ENCODE measurements at places on chromosomes 1 and 21.

- no peak for DNase-seq
Observed at GRCh38 chr1:11648039-11648438, 6.2 kb downstream of the FBXO2 start.

- no peak for DNase-seq
Observed at GRCh38 chr1:94746635-94747525, 73.3 kb upstream of the SLC44A3 start.

DNA sequence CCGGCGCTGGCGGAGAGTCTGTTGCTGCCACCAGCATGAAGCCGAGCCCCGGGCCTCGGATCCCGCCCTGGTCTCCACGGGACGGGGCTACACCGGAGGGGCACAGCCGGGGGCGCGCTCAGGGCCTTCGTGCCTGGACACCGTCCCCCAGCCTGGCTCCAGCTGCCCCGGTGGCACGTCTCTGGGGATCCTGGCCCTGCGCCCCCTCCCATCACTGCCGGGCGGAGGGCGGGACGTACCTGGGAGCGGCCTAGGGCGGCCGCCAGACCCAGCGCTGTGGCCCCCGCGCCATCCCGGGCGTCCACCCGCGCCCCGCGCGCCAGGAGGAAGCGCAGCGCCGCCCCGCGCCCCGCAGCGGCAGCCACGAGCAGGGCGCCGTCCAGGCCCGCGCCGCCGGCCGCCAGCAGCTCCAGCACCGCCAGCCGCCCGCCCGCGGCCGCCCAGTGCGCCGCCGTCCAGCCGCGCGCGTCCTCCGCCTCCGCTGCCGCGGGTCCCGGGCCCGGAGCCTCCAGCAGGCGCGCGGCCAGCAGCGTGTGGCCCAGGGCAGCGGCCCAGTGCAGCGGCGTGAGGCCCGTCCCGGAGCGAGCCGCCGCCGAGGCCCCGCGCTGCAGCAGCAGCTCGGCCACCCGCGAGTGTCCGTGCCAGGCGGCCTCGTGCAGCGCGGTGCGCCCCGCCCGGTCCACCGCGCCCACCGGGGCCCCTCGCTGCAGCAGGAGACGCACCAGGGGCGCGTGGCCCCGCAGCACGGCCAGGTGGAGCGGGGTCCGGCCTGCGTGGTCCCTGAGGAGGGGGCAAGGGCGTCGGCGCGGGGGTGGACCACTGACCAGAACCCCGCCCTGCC, 1.0 kb downstream of the ANKRD65 start:
- DNase-seq, result peak; percentile 75

GRCh38 chr1:237570530-237570929, 320.2 kb downstream of the ZP4 start:
- no peak for DNase-seq

DNA sequence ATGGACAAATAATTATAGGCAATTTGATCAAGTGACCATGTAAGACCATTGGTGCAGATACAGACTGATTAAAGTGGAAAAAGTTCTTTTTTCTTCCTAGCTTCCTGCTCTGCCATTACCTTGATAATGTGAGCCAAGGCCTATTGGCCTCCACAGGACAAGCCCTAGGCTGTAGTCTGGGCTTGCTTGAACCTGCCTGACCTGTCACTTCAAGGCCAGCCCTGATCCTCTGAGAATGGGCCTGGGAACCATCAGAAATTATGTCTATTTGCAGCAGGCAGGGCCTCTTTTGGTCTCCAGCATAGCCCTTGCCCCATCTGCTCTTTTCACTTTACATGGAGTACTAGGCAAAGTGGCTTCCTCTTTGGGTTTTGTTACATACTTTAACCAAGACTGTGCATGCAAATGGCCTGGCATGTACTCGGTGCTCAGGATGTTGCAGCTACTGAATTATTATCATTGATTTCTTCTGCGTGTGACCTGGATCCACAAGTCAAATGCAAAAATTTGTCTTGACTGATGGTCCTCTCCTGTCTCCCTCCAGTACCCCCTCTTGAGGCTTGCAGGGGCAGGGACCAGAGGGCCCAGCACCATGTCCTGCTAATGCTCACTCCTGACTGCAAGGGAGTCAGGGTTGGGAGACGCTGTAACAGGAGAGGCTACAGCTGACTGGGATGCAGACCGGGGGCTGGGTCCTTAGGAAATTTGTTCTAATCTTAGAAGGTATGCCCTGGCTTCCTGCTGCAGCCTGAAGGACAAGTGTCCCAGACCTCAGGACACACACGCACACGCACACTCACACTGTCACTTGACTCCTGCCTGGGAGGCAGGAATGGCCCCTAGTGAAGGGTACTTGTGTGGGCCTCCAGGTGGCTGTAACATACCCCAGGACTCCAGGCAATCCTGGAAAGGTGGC, 39.4 kb downstream of the RCSD1 start:
- no peak for DNase-seq

- DNase-seq, result no peak
Observed at GRCh38 chr1:28233264-28233606, 406 bp upstream of the DNAJC8 start.

DNA sequence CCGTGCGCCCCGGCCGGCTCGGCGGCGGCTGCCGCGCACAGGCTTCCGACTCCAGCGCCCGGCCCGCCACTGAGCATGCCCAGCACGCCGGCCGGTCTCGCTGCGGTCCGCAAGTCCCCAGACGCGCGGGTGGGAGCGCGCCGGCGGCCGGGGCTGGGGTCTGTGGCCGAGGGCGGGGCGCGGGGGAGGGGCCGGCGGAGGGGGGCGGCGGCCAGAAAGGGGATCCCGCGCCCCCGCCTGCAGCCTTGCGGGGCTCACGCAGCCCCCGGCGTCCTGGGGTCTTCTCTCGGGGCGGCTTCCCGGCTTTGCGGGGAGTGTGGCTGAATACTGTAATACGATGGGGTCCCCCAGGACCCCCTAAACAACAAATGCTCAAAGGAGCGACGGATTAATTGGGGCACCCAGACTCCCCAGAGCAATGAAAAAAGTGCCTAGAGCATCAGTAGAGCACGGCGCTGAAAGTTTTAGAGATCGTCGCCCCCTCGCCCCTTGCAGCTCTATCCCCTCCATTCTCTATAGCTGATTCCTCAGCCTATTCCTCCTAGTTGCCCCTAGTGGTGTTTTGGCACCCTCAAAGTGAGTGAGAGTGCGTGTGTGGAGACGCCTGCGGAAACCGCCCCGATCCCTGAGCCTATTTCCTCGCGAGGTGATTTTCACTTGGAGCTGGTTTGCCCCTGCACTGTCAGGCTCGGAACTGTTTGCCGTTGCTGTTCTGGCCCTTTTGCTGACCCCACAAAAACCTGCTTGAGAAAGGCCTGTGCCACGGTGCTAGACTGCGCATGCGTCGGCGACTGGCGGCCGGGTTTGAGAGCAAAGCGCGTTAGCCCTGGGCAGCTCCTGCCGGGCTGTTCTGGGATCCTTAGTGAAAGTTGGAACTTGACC, at the start of gene VAV3:
VAV3 (minus strand) TSS at position 71 of the 882 bp plus-strand sequence. CDS start 311 bp downstream, outside the sequence.
- DNase-seq, result peak; percentile 89

DNA sequence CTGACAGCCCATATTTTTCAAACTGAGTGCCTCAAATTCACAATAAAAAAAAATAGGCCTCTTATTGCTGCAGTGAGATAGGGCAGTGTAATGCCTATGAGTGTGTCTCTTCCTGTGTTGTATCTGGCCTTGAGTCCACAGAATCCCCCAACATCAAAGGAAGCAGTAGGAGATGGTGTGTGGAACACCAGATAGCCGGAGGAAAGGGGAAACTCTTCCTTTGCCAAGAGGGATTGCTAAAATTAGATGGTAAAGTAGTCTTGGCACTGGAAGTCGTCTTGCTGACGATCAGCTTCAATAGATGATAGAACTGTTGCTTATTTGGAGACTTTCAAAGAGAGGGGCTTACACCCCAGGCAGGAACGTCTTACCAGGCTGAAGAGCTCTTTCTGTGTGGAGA, 51.8 kb downstream of the RUNX1 start:
- DNase-seq, result no peak

GRCh38 chr1:216686860-216687766, 36.1 kb downstream of the ESRRG start:
- DNase-seq, result no peak

DNA sequence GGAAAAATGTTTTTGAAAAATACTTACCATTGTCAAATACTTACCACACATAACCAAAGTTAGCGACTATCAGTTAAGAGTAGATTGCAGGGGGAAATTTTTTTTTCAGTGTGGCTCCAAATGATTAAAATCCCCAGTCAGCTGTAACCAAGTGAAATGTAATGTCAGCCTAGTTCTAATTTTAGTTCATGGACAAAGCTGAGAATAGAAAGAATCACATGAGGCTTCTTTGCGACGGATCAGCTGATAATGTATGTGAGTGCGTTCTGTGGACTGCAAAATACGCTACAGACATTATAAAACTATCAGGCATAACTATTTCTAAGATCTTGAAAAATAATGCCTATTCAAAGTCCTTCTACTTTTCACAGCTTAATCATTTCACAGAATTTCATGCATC, at the start of gene LRRC39:
LRRC39 (minus strand) TSS at position 166 of the 400 bp plus-strand sequence. CDS start 9,740 bp downstream, outside the sequence.
- no peak for DNase-seq

- DNase-seq, result no peak
Observed at GRCh38 chr1:111628153-111628552, 8.6 kb downstream of the RAP1A start.

GRCh38 chr1:228006034-228006785, 588 bp upstream of the WNT3A start:
- DNase-seq, result peak; percentile 19

DNA sequence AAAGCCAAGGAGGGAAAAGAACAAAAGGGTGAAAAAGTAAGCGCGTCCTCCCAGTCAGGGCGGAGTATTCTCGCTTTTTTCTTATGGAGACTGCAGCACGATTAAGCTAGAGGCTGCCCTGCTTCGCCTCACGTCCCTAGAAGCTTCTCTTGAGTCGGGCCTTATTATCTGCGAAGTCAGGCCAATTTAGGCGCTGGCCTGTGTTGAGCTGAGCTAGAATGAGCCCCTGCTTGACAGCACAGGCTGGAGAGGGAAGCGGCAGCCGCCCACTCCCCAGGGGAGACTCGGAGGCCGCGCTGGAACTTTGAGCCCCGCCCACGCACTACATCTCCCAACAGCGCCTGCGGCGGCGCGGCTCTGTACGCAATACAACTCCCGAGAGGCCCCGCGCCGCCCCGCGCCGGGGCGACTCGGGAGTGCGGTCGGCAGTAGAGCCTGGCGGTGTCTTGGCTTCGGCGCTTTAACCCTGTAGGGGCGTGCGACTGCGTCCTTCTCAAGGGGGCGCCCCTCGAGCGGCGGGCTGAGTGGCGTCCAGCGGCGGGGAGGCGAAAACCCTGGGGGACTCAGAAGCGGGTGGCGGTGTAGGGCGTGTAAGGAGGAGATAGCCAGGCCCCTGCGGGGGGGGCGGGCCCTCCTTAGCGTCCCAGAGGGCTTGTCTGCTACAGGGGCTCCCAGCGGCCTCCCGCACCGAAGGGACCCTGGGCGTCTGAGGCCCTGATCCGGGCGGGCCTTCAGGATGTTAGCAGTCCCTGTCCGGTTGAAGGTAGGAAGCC, 888 bp downstream of the ZNF436 start:
- DNase-seq, result peak; percentile 91

DNA sequence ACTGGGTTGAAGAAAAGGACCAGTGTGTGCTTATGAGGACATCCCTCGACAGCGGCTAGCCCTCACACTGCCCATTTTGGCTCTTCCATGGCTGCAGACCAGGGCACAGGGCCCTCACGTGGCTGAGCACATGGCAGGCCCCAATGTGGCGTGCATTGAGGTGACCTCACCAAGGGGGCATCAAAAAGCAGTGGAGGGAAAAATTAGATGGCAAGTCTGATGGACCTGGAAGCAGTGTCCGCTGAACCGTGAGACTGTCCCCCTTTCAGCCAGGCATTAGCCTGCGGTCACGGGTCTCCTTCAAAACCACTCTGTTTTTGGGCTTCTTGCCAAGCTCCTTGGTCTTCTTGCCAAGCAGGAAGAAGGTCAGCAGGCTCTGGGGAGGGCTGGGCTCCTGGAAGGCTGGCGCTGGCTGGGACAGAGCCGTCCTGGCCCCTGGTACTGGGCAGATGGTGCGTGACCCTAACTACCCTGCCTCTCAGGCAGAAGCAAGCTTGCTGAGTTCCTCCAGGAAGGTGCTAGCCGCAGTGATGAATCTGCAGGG, 30.8 kb downstream of the TRIM67 start:
- DNase-seq, result no peak

Measured in AG20443 (cell line).